ENCODE measurements at places on chromosomes 7 and 10.
A peak's percentile ranks its signal among the peaks of the same experiment; 100 is the strongest.

- DNase-seq = no peak
Observed at GRCh38 chr10:83764666-83765065, 374.6 kb upstream of the GHITM start.

DNA sequence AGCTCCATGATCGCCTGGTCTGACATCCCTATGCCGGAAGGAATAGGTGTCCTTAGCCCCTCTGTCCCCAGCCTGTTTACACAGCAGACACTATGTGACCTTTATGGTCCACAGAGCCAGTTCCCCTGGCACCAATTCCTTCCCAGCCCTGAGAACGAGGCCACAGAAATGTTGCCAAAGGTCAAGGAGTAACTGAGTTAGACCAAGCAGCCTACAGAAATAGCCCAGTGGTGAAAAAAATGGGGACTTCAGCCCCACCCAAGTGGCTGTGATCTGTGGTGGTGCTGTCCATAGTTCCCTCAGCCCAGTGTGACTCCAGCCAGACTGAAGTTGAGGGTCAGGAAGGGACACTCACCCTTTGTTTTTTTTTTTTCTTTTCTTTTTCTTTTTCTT, 2.5 kb downstream of the PGAM2 start:
- no peak for DNase-seq

GRCh38 chr7:149022756-149023360, 5.4 kb downstream of the PDIA4 start:
- no peak for DNase-seq

DNA sequence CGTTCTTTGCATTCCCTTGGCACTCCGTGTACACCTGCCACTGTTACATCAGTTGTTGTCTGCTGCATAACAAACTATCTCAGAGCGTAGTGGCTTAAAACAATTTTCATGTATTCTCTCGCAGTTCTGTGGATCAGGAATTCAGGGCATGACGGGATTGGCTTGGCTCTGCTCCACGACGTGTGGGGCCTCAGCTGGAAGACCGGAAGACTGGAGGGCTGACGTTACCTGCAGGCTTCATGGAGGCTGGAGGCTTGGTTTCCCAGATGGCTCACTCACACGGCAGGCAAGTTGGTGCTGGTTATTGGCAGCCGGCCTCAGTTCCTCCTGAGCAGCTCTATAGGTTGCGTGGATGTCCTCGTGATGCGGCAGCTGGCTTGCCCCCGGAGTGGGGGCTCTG, 25.5 kb downstream of the NYAP1 start:
- DNase-seq = no peak

- DNase-seq = no peak
Observed at GRCh38 chr7:44366986-44367385, 41.6 kb upstream of the CAMK2B start.

DNA sequence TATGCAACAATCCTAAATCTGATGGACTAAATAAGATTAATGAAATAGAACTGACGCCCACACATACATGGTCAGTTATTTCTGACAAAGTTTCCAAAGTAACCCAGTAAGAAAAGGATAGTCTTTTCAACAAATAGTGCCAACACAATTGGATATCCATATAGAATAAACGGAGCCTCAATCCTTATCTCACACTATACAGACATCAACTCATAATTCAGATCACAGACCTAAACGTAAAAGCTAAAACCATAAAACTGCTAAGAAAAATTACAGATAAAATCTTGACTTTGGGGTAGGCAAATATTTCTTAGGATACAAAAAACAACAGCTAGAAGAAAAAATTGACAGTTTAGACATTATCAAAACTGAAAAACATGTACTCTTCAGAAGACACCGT, 8.5 kb downstream of the CACUL1 start:
- DNase-seq = no peak

GRCh38 chr10:86522510-86522855, 891 bp upstream of the WAPL start:
- DNase-seq = no peak

DNA sequence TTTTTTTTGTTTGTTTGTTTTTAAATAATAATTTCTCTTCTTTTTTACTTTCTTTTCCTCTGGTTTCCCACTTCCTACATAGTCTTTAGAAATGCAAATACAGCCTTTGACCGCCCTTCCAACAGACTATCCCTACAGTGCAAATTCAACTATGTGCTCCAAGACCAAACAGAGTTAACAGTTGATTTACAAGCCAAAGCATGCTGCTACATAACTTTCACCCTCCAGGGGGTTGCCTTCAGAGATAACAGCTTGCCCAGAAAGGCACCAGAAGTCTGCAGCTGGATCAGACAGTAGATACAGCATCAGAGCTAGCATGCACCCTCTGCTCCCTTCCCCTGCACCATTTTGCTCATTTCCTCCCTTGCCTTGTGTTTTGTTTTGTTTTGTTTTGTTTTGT, 539.0 kb downstream of the ZWINT start:
- DNase-seq = no peak

GRCh38 chr7:101933688-101934121, 116.3 kb downstream of the CUX1 start:
- DNase-seq = peak; percentile 69

GRCh38 chr7:18520450-18521235, 25.1 kb downstream of the HDAC9 start:
- no peak for DNase-seq

- DNase-seq = no peak
Observed at GRCh38 chr7:127809261-127809702, 157.3 kb downstream of the SND1 start.

GRCh38 chr7:16397501-16398145, 23.7 kb downstream of the CRPPA start:
- no peak for DNase-seq

DNA sequence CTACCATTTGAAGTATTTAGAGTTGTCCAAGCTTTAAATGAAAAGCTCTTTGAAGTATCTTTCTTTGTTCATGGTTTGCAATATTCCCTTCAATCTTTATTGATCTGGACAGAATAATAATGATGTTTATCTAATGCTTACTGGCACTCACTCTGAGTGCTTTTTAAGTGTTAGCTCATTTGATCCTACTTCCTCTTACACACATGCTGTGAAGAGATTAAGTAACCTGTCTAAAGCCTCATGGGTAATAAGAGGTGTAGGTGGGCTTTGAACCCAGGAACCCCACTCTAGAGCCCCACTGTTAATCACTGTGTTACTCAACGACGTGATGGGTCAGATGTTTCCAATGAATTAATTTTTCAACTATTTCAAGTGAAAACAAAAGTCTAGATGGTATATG, 31.1 kb upstream of the ADD3 start:
- DNase-seq = no peak

- no peak for DNase-seq
Observed at GRCh38 chr7:156927571-156928405, 21.7 kb upstream of the NOM1 start.

DNA sequence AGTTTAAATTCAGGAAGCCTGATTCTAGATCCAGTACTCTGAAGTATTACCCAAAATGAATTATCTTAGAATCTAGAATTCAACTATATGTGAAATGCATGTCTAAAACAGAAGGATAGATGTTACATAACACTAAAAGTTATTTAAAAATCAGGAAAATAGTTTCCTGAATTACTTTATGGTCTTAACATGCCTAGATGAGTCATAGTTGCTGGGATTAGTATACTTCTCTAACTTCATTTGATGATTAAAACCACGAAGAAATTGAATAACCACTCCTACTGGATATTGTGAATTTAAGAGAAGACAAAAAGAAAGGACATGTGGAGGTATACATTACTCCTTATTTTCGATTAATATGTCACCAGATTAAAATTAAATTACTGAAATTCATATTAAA, 65.5 kb downstream of the ATAD1 start:
- DNase-seq = no peak

DNA sequence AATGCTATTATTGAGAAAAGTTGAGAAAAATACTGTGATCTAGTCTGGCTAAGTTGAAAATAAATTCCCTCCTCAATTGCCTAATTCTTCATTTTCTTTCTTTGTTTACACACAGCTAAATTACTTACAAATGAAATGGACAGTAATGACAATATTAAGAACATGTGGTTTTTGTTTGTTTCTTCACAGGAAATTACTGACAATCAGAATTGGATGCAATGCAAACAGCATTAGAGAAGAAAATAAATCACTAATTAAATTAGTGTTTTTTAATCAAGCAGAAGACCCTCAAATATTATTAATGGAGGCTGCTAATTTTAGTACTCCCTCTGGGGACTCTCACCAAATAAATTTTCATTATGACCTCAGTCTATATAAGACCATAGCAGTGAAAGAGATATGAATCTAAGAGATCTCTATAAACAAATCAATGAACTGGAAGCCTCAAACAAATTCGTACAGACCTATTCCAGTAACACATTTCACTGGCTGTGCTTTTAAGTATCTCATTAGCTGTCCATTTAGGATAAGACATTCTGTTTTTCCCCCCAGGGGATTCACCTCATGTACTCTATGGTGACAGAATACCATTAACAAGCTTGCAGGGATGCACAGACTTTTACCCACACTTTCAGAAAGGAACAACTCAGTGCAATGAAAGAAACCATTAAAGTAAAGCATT, 202.0 kb upstream of the DGKB start:
- no peak for DNase-seq

GRCh38 chr10:80519936-80520650, 17.6 kb upstream of the SH2D4B start:
- no peak for DNase-seq

DNA sequence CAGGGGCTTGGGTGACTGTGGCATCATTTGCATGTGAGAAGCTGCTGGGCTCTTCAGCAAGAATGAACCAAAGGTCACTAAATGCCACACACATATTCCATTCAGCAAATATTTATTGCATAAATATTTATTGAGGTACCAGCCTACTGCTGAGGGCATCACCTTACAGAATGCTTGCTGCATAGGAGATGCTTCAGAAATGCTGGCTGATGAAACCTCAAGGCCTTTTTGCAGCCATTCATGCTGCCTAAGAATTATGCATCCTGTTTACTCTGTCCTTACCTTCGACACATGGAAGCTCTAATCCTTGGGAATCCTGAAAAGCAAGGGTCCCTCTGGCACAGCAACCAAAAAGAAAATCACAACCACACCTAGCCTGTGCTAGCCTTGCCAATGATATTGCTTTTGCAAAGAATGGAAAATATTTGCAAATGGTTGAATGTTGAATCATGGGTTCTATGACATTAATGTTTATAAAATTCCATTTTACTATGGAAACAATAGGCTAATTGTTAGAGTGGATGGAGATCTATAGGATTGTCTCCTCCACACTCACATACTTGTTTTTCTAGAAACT, 79.6 kb downstream of the PCGF5 start:
- DNase-seq = no peak

- no peak for DNase-seq
Observed at GRCh38 chr10:61169294-61169693, 225.3 kb upstream of the RHOBTB1 start.

GRCh38 chr7:130153211-130153908, 51.8 kb downstream of the TMEM209 start:
- DNase-seq = no peak

- peak; percentile 73 for DNase-seq
Observed at GRCh38 chr10:49187950-49188761, at the start of gene TMEM273. Gene TMEM273, minus strand, starts transcription at chr10:49188391. Its CDS starts 55 bp downstream, at chr10:49188336.

DNA sequence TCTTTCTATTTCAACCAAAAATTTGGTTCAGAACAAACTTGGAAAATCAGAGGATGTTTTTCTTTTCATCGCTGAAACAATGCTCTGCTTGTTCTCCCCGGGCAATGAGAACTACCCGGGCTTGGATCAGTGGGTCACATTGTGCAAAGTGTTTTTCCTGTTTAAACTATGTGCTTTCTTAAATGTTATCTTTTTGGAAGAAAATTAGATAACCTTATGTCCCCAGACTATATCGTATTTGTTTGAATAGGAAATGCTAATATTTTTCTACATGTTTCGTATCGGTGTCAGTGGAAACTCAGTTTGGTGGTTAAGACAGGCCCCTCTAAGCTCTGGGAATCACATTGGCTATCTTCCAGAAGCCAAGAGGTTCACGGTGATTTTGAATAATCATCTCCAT, 319.5 kb upstream of the NFE2L3 start:
- DNase-seq = no peak

- no peak for DNase-seq
Observed at GRCh38 chr10:33331379-33331694, 3.1 kb downstream of the NRP1 start.

GRCh38 chr10:99524050-99524666, 8.6 kb upstream of the NKX2-3 start:
- no peak for DNase-seq

DNA sequence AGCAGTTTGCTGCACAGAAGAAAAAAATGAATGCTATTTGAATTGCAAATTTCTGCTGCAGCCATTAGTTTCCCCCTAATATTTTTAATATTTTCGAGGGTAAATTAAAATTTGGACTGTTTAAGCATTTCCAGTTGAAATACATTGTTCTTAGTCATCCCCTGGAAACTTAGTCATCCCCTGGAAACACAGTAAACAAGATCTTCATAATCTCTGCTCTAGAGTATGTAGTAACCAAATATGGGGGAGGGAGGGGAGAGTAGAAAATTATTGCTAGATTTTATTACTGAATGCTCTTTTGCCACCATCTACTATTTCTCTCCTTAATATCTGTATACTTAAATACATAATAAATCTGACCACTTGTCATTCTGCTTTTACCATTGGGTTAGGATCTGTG, 1053.3 kb downstream of the SORCS1 start:
- DNase-seq = no peak

- DNase-seq = no peak
Observed at GRCh38 chr7:149598721-149599308, 101.2 kb upstream of the ZNF746 start.

GRCh38 chr7:29254591-29254990, 60.0 kb downstream of the CHN2 start:
- no peak for DNase-seq

GRCh38 chr10:65367706-65368105, 1558.1 kb upstream of the LRRTM3 start:
- no peak for DNase-seq

DNA sequence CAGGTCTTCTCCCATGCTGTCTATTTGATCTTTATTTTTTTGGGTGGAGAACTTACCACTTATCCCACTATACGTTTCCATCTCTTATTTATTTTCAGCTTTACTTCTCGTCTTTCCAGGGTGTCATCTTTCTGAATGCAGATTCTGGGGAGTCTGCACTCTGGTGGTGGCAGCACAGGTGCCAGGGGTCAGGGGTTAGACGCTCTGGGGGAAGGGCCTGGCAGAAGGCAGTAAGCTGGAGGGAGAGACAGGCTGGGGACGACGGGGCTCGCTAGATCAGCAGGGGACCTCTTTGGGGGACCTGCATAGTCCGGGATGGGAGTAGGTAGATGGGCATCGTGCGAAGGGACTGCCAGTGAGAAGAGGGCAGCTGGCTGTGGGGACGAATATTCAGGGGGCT, 22.3 kb downstream of the CHST12 start:
- DNase-seq = no peak

DNA sequence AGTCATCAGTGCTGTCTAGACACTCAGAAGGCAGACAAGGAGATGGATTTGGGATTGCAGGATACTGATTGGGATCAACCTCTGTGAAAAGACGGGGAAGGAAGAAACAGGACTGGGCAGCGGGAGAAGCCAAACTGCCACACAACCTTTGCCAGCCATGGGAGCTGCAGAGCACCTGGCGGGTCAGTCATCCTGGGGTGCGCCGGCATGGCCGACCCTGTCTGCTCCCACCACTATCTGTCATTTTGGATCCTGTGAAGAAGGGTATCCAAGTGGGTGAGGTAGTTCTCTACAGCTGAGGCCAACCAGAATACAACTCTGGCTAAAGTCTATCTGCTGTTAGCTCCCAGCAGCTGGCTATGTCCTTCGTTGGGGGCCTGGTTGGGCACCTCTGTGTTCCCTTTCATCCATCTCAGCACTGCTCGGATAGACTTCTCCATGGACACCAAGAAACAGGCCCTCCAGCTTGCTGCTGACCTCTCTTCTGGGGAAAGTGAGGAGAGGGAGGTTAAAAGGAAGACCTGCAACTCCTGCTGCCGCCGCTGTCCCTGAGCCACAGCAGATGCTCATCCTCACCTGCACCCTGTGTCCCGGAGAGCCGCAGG, 11.7 kb upstream of the RBM17 start:
- no peak for DNase-seq
